Stimulated activated CD4-positive, alpha-beta T cell treated with anti-CD3 and anti-CD28 coated beads, Interleukin-15, amount 100 ng/mL, for 1 hour (primary cell): ENCODE measurements at places on chromosomes 3 and 15.
A peak's percentile ranks its signal among the peaks of the same experiment; 100 is the strongest.

GRCh38 chr3:52240886-52241370 lies 2.0 kb upstream of the TWF2 start:
- no peak for DNase-seq

DNA sequence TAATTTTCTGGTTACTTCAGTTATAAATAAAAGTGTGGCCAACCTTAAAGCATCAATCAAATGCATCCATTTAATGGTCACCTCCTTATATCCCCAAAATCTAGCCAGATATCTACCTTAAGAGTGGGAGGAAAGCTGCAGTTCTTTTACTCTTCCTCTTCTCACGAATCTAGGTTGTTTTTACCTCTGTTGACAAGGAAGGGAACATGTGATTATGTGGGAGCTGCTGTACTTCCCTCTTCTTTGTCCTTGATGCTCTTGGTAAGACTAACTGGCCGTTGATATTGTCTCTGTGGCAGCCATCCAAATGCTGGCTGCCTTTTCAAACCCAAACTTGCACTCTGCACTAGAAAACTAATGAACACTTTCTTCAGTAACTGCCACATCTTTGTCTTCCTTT lies 275.3 kb upstream of the CADM2 start:
- no peak for DNase-seq

- DNase-seq, result peak; percentile 43
These were observed 3.0 kb upstream of the TLE3 start for GRCh38 chr15:70100474-70101341.

DNA sequence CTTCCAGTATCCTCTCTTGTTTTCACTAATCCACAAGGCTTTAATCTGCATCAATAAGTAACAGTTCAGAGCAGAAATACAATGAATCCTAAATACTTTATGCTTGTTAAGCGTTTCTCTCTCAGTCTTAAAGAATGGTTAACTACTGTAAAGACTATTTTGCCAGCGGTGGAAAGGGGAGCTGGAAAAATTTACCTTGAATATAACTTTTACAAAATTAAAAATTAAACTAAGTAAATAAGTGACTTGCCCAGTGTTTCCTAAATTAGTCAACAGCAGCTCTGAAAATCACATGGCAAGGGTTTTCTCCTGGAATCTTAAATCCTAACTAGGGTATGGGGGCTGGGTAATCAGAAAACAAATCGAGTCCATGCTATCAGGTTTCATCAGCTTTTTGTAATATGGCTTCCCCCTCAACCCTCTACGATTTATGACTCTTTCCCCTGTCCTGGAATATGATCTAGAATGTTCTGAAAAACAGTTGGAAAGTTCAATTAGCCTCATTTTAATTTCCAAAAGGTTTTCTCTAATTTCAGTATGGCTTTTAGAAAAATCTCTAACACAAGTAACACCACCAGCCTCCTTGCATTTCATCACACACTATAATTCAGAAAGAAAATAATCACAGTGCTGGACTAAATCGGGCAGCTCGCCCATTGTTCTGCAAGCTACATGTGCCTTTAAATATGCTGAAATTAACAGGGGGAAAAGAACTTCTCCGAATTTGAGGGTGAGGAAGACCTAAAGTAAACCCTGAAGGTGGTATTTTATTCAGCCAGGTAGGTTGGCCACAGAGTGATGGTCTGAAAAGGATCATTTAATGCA lies 133.5 kb downstream of the ADAMTS9 start:
- DNase-seq, result no peak

DNA sequence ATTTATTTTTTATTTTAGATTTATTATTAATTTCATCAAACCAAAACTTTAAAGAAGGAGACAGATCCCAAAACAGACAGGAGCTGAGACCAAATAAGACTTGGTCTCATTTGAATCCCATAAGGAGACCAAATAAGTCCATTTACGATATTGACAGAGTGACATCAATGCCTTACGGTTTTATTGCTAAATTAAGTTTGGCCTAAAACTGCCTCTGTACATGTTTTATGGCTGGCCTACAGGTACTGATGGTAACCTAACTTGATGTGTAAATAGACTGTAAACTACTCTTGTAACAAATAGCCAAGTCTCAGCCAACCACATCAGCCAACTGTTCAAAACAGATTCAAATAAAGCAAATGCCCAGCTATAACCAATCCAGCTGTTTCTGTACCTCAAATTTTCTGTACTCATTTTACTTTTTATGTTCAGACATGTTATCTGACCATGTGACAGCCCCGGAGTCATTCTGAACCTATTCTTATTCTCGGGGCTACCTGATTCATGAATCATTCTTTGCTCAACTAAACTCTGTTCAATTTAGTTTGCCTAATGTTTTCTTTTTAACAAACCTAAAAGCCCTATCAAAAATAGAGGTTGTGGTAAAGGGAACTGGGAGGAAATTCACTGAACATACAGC lies 89.4 kb upstream of the CDAN1 start:
- DNase-seq, result no peak
